ENCODE measurements at places on chromosomes 6 and 20. TPM values are rescaled to one million over a fixed set of nuclear protein-coding genes. Genes with fewer than 3 reads are reported as not detected.
A peak's percentile ranks its signal among the peaks of the same experiment; 100 is the strongest.

The LAMA5 gene
- total RNA-seq, result 107 TPM

The RNF144B gene
- total RNA-seq, result 13.2 TPM

The C6orf58 gene
- not detected for total RNA-seq

The ZNF512B gene
- 10.8 TPM for total RNA-seq

The JPH2 gene
- total RNA-seq, result 155 TPM

The BTNL2 gene
- not detected for total RNA-seq

The OTOR gene
- total RNA-seq, result not detected

The YIPF3 gene
- 83.3 TPM for total RNA-seq

The ENPP3 gene
- total RNA-seq, result 0.50 TPM

The POU5F1 gene
- 0.31 TPM for total RNA-seq

The TREM2 gene
- total RNA-seq, result 5.1 TPM

The IL20RA gene
- 1.1 TPM for total RNA-seq

- DNase-seq, result no peak
Observed at GRCh38 chr20:60446267-60447111, 488.3 kb downstream of the CDH26 start.

DNA sequence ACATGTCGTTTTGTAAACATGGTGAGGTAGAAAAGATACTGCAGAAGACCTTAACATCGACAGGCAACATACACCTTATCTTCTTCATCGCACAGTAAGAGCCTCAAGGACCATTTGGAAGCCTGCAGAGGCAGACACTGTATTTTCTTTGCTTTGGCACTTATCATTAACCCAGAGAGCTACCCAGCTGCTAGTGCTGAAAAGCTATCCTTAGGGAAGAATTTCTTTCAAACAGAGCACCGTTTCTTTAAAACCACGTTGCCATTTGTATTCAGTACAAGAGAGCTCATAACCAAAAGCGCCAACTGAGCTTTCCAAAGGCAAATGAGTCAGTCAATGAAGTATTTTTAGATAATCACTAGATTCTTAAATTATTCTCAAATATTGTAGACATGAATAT, 306.6 kb downstream of the EPM2A start:
- DNase-seq, result no peak

GRCh38 chr20:14888134-14888533, 550.7 kb upstream of the FLRT3 start:
- no peak for DNase-seq

DNA sequence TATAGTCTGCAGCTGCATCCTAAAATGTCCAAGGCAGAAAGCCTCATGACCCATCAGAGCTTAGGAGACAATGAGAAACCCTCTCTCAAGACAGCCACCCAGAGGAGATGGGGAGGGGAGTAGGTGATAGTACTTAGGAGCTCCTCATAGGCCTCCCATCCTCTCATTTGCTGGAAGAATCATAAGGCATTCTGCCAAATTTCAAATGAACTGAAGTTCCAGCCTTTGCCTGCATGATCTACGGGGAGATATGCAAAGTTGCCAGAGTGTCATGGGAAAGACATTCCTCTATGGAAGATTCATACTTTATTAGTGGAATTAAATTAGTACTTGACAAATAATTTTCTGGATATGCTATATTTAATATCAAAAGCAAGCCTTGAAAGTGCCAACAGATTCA, 194.1 kb upstream of the GJE1 start:
- DNase-seq, result no peak

DNA sequence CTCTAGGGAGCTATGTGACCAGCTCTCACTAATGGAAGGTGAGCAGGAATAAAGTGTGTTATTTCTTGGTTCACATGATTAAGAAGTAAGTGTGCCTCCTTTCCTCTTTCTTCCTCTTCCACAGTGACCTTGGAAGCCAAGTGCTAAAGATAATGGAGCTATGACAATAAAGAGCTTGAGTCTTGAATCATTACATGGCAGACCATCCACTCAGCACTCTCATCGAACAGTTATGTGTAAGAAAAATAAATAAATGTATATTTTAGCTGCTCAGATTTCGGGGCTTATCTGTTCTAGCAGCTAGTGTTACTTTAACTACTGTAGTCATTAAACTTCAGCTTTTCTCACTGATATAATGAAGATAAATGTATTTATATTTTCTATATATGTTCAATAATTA, 72.9 kb downstream of the HDGFL1 start:
- no peak for DNase-seq

GRCh38 chr20:44784688-44785087, 25.7 kb downstream of the RIMS4 start:
- no peak for DNase-seq

DNA sequence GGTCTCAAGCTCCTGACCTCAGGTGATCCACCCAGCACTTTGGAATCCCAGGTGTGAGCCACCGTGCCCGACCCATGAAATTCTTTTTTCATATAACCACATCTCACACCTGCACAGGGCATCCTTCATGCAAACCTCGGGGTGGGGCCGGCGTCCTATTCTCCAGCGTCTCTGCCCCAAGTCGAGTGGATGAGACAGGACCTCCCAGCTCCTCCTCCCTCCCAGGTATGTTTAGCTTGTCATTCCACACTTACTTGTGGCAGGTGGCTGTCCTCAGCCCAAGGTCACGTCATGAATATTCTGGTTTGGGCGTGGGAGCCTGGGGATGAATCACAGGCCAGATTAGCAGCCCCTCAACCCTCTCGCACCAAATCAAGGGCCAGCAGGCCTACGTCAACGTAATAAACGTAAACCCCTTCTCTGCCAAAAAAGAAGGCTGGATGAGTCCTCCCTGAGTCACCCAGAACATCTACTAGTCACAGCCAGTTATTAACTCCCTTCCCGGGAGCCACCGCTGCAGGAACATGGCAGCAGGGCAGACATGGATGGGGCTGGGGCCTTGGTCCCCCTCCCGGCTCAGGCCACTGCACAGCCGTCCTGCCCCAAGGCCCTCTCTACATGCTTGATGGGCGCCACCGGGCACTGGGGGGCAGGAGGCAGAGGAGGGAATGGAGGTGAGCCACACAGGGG, 91.7 kb downstream of the YTHDF1 start:
- DNase-seq, result peak; percentile 7

DNA sequence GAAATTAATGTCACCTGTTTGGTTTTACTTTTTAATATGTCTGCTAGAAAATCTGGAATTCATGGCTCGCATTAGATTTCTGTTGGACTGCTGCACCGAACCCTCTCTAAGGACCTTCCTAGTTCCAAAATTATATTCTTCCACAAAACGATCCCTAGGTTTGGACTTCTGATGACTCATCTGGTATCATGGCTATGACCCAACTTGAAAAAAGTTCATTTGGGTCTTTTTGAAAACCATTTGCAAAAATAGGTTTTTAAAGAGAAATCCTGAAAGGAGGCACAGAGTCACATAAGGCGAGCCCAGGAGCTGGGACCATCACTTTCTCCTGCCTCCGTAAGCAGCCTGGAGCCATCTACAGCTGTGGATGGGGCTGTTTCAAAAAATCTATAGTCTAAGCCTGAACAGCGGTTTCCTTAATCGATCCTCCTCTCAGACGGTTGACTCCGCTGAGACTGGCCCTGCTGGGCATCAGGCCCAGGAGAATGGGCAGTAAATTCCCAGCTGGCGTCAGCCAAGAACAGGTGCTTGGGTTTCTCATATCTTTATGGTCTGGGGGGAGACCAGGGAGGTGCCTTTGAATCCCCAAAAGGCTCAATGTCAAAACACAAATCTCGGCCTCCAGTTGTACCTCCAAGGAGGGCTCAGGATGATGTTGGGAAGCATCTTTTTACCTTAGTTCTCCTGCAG, 44.6 kb downstream of the SLC24A3 start:
- no peak for DNase-seq

- no peak for DNase-seq
Observed at GRCh38 chr6:80211286-80211685, 104.8 kb downstream of the BCKDHB start.

GRCh38 chr6:170073846-170074245, 217.0 kb downstream of the DLL1 start:
- DNase-seq, result no peak

- peak; percentile 65 for DNase-seq
Observed at GRCh38 chr20:57657535-57658446, 37.6 kb upstream of the ZBP1 start.

- peak; percentile 75 for DNase-seq
Observed at GRCh38 chr20:44598423-44599305, 16.3 kb downstream of the PKIG start.

- DNase-seq, result no peak
Observed at GRCh38 chr6:151497905-151498304, 4.1 kb downstream of the CCDC170 start.

DNA sequence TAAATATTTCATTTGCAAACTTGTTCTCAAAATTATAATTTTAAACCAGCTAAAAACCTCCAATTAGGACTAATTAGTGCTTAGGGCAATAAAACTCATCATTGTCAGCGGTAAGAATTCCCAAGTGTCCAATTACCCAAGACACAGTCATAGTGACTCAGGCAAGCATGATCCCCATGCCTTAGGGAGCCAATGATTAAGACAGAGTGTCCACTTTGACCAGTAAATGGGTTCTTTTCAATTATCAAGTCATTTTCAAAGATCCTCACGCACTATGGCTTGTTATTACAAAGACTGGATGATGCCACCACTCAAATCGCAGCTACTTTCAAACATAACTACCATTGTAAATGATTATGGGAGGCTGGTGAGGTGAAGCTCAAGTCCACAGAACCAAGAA, 114.0 kb downstream of the BFSP1 start:
- no peak for DNase-seq

DNA sequence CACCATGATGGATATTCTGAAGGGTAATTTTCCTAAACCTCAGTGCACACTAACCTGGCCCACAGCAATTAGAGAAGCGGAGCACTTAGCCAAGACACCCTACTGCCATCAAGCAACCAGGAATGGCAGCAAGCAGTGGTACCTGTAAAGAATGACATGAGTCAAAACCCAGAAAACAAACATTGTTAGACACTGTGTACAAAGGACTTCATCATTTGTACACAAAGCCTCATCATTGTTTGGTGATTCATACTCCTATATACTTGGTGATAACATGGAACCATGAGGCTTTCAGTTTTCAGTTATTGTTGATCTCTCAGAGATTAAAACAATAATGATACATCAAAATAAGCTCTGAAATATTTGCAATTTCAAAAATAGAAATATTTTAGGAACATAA, 74.6 kb downstream of the MLIP start:
- no peak for DNase-seq

DNA sequence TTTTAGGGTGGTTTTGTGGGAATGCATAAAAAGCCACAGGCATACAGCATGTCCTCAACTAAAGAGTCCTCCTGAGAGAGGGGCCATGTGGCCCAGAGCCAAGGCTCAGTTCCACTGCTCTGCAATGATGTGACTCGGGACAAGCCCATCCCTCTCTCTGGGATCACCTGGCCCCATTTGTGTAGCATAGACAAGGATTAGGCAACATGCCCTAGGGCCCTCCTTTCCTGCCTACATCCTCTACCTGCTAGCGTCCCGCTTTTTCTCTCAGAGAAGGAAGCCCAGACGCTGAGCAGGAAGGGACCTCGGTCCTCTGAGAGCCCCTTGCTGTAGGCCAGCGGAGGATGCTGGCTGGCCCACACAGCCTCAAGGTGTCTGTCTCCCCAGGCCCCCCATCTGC, 8.8 kb downstream of the TGM2 start:
- DNase-seq, result no peak

DNA sequence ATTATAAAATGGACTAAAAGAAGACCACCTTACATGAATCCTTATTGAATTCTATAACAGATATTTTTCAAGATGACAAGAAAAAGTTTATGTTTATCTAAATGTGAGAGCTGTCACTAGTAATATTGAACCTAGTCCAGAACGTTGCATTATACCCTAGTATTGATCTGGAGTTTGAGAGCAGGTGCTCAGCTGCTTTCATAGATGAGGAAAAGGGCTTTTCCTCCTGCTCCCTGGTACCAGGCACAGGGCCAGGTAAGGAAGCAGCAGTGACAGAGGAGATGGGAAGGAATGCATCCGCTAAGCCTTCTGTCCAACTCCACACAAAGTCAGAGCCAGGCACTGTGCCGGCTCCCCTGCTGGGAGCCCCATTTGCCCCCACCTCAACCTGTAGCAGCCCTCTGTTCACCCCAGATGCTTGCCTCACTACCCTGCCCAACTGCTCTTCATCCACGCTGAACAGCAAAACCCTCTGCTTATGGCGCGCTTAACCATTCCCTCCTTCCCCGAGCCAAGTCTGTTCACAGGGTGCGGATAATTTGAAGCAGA, 393.1 kb downstream of the FRK start:
- no peak for DNase-seq

GRCh38 chr6:6595952-6596351, 7.4 kb downstream of the LY86 start:
- DNase-seq, result no peak

DNA sequence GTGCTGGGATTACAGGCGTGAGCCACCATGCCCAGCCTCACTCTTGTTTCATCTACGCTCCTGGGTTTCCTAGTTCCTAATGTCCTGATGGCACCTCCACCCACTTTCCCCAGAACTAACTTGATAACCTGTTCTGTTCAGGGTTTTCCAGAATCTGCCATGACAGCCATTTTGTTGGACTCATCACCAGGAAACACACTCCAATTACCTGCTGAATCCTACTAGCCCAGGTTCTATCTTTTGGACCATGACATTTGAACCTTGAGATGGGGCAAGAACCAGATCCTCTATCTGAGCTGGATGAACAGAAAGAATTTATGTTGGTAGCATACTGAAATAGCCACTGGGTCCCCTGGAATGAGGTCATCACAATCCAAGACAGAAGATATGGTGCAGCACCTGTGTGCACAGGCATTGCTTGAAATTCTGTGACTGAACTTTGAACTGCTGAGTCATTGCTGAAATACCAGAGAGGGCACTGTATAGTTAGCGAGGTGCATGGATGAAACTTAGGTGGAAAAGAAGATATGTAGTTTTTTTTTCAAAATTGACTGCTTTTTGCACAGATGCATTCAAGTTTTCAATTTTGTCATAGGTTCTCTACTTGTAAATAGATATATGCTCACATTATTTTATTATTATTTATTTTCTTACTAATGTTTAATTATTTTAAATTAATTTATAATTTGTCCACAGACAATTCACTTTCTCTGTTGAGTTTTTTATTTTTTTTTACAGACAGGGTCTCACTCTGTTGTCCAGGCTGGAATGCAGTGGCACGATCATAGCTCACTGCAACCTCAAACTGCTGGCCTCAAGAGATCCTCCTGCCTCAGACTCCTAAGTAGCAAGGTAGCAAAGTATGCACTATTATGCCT, 42.8 kb upstream of the TASP1 start:
- no peak for DNase-seq

GRCh38 chr6:137283940-137284810, 65.0 kb upstream of the IFNGR1 start:
- DNase-seq, result no peak

- peak; percentile 11 for DNase-seq
Observed at GRCh38 chr6:71289039-71289801, 609 bp downstream of the OGFRL1 start.

DNA sequence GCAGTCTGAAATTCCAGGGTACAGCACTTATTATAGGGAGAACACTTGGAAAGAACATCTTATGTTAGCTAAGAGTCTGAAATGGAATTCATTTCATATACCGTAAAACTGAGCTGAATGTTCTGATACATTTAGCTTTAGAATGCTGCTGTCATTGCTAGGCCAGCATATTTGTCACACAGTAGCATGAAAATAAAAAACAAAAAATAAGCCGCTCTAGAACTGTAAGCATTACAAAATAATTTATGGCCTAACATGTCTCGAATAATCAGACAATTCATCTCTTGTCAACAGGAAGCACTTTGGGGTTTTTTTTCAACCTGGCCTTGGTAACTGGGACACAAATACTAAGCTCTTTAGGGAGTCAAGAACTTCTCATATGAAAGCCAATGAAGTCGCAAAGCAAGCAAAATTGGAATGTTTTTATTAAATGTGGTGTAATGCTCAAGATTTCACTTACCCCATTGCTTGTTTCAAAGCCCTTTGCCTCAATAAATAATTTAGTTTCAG, 115.7 kb downstream of the PHACTR1 start:
- DNase-seq, result no peak
